ENCODE measurements at places on chromosomes 1 and 21. TPM values are rescaled to one million over a fixed set of nuclear protein-coding genes. Genes with fewer than 3 reads are reported as not detected.

DNA sequence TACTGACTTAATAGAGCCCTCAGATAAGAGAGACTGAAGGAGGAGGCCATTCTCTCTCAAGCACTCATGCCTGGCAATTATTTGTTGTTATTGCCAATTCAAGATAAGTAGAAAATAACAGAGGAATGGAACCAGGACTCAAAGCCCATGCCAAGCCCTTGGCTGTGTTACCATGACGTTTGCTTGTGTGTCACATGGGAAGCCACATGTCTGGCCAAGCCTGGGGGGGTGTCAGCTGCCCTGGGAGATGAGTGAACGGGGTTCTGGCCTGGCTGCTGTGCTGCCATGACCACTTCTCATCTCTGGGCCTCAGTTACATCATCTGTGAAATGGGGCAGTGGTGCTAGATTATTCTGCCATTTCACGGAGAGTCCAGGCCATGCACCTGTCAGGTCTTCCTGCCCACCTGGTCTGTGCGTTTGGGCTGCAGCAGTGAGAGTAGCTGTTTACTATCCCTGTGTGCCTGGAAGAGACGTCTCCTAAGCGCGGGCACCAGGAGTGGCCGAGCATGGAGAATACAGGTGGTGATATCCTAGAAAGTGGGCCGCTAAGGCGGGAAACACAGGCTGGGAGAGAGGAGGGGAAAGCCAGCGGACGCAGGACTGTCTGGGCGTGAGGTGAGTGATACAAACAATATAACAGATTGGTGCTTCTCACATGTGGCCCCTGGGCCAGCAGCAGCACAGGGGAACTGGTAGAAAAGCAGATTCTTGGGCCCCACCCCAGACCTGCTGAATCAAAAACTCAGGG, 67.8 kb downstream of the MAN1C1 start:
- no peak for DNase-seq
- H3K4me3 ChIP-seq, result no peak overlapping the region
- H3K4me1 ChIP-seq, result peaks cover 10% of the 10 kb centered on the region
- no peaks in the 10 kb centered on the region for H3K36me3 ChIP-seq

Gene OR2L5
- total RNA-seq, result not detected

DNA sequence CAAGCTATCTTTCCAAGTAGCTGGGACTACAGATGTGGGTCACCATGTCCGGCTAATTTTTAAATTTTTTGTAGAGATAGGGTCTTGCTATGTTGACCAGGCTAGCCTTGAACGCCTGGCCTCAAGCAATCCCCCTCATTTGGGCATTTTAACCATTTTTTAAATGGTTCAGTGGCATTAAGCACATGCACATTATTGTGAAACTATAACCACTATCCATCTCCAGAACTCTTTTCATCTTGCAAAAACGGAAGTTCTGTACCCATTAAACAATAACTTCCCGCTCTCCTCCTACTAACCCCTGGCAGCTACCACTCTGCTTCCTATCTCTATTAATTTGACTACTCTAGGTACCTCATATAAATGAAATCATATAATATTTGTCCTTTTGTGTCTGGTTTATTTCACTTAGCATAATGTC, 4.8 kb upstream of the IL6R start:
- no peak overlapping the region for H3K27ac ChIP-seq
- H3K36me3 ChIP-seq, result no peaks in the 10 kb centered on the region
- H3K4me1 ChIP-seq, result peaks cover 51% of the 10 kb centered on the region
- no peak overlapping the region for H3K4me3 ChIP-seq

GRCh38 chr1:148292915-148293314, 140.8 kb upstream of the NBPF11 start:
- H3K36me3 ChIP-seq, result no peaks in the 10 kb centered on the region
- no peak overlapping the region for H3K27ac ChIP-seq
- H3K4me1 ChIP-seq, result no peaks in the 10 kb centered on the region
- H3K4me3 ChIP-seq, result no peak overlapping the region
- peaks cover 9% of the 10 kb centered on the region for H3K27me3 ChIP-seq
- DNase-seq, result no peak
